ENCODE measurements at places on chromosomes 16 and 17.

DNA sequence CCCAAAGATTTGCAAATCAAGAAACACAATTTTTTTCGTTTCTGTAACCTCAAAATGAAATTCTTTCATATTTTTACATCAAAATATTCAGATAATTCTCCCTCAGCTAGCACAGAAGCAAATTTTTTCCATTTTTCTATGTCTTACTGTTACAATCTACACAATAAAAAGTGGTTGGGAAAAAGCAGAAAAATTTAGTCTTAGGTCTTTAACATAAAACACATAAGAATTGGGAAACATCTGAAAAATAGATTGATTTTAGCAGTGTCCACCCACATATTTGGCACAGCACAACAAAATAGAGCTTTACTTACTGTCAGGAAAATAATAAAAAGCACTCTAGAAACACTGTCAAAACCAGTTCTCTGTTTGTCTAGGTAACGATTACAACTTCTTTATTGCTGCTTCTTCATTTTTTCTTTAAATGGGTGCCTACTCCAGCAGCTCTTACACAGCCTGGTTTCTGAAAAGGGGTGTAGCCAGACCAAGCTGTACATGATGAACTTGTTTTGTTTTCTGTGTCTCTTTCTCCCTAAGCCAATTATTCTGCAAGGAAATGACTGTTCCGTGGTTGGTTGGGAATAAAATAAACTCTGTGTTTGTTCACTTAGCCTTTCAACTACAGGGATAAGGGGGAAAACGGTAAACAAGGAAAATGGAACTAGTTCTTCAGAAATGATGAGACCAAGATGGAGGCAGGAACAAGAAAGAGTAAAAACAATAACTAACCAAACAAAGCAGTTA, at the start of gene ABCA6:
ABCA6 (minus strand) TSS at position 465 of the 744 bp plus-strand sequence. CDS start 1,192 bp downstream, outside the sequence.
- no peak for DNase-seq

GRCh38 chr17:39009581-39010001, 42.4 kb upstream of the FBXO47 start:
- no peak for DNase-seq

DNA sequence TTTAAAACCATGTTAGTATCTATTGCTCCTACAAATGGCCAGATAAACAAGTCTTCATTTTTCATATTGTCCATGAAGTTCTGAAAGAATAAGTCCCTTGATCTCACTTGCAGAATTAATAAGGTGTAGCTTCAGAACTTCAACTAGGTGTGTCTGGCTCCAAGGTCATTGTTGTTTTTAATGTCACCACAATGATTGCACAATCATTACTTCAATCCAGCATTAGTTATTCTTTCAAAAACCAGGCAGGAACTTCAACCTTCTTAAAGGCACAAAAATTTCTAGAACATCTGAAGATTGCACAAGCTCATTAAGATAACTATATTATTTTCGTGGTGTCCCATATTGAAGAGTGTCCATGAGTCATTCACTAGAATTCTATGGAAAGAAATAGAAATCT, 1386.4 kb downstream of the CDH11 start:
- DNase-seq, result no peak

DNA sequence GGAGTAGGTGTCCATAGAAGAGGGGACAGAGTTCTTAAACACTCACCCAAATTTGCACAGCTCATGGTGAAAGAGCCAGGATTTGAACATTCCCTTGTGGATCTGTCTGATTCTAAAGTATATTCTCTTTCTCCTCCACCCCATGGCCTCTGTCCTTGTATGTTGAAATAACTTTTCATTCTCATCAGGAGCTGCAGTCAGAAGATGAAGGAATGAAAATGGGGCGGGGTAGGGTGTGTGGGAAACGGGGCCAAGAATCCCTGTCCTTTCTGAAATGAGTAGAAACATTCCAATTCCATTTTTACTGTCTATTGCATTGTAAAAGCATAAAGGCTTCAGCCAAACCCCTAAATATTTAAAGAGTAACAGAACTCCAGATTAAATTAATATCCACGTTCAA, 42.8 kb downstream of the NOG start:
- no peak for DNase-seq

DNA sequence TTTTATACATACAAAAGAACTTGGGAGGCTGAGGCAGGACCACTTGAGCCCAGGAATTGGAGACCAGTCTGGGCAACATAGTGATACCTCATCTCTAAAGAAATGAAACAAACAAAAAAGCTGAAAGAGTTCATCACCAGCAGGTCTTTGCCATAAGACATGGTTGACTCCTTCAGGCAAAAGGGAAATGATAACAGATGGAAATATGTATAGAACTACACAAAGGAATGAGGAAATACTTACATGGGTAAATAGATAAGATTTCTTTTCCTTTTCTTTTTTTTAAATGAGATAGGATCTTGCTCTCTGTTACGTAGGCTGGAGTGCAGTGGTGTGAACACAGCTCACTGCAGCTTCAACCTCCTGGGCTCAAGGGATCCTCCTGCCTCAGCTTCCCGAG, 165.3 kb downstream of the PARN start:
- no peak for DNase-seq

- DNase-seq, result no peak
These were observed 14.4 kb downstream of the CUEDC1 start for GRCh38 chr17:57940653-57941329.

- DNase-seq, result no peak
These were observed 13.7 kb upstream of the NAGLU start for GRCh38 chr17:42522263-42522790.

GRCh38 chr17:42783791-42784138, 3.4 kb downstream of the WNK4 start:
- DNase-seq, result no peak

DNA sequence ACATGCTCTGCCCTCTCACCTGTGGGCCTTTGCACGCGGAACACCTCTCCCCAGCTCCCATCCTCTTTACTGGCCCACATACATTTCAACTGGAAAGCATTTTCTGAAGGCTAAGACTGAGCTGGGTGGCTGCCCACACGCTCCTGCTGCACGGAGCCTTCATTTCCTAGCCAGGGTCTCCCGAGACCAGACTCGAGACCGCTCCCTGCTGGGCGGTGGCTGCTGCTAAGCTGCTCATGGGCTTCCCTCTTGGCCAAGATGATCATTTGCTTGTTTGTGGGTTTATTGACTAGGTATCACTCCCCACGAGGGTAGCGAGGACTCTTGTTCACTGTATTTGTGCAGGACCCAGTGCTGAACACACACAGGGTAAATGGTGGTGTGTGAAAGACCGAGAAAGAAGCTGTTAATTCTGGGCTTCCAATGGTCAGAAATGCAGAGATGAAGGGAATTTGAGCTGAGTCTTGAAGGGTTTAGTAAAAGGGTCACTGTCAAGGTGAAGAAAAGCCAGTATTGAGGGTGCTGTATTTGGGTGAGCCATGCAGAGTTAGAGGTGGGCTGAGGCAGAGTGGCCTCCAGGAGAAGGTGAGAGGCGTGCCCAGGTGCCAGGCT, 907 bp downstream of the TRAPPC2L start:
- peak; percentile 99 for DNase-seq

DNA sequence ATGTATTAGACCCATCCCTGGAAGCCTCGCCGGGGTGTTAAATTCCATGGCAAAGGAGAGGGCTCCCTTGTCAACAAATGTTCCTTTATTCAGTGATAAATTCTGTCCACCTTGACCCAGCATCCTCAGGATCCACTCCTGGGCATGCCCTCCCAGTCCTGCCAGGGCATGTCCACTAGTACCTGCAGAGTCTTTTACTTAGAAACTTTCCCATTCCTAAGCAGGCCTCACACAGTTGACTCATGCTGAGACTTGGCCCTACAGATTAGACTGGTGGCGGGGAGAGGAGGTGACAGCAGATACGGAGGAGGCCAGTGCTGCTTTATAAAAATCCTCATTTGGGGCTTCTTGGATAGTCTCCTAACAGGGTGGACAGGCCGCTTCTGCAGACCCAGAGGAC, 88.8 kb downstream of the CYLD start:
- DNase-seq, result no peak

DNA sequence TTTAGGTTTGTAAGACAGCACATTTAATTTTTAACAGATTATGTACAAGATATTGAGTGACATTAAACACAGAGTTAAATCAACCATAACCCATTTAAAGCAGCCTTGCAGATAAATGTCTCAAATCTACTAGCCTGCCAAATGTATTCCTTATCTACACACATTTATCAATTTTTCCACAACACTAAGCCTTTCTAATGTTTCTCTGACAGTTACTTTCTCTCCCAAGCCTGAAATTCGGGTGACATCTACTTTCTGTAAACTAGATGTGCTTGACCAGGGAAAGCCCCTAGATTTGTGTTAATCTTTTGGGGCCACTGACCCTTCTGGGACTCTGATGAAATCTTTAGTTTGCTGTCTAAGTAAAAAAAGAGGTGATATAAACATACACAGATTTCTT, 69.0 kb downstream of the CDH13 start:
- DNase-seq, result no peak

DNA sequence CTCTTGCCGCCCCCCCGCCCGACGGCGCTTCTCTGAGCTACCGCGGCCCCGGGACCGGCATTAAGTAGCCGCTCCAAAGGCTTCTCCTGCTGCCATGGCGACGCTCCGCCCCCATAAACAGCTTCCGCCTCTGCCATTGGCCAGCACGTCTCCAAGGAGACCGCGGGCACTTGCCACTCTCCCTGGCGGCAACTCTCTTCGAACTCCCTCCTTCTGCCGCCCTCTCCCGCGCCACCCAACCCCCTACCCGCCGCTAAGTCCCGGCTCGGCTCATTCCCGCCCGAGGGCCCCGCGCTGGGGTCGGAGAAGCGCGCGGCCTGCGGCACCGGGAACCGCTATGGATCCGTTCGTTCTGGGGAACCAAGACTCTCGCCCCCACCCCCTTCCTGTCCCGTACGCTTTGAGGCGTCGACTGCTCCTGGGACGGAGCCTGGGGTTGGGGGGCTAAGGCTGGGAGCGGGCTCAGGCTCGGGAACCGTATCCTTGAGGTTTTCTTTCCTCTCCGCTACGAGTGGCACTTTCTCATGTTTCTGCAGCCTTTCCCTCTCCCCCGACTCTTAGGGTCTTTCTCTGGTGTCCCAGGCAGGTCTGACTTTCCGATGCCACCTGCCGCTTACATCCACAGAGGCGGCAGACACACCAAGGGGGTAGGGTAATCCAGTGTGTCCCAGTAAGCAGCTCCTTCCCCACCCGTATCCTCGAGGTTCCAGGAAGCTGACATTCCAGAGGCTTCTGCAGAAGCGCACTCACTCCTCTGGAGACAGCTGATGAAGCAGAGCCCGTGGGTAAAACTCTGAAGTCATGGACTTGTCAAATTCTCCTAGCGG, at the start of gene FOXJ1:
FOXJ1 (minus strand) TSS at position 34 of the 827 bp plus-strand sequence. CDS start 850 bp downstream, outside the sequence.
- DNase-seq, result peak; percentile 99

- DNase-seq, result no peak
These were observed 16.6 kb upstream of the RNF135 start for GRCh38 chr17:30954046-30954830.

DNA sequence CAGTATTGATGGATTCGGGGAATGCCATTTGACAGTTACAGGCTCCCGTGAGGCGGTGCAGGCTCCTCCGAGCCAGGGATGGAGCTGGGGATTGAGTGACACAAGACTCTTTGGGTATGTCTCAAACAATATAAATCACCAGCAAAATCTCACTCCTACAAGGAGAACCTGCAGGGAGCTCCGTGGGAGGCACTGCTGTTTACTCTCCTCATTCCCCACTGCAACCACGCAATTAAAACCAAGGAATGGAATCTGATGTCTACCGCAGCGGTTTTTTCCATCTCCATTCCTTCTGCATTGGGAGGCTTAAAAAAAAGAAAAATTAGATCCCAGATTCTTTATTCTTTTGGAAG, 157.9 kb downstream of the WWOX start:
- no peak for DNase-seq

GRCh38 chr16:24526701-24527495, 12.5 kb upstream of the RBBP6 start:
- no peak for DNase-seq

GRCh38 chr17:69696650-69697049, 282.2 kb downstream of the MAP2K6 start:
- no peak for DNase-seq

DNA sequence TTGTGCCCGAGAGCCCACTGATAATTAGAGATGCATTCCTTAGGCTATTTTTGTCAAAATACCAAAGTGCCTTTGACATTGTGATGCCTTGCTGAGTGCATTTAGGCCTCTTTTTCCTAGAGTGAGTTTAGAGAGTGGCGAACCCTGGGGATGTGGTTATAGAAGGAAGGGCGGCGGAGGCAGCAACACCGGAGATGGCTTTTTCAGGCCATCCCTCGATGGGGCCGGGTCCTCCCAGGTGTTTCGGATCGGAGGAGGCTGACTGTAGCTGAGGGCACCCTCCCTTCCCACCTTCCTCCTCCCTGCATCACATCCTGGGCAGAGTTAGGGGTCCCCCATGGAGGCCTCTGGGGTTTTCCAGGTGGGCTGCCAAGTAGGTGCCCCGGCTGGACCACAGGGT, 6.6 kb upstream of the SNAI3 start:
- DNase-seq, result no peak

DNA sequence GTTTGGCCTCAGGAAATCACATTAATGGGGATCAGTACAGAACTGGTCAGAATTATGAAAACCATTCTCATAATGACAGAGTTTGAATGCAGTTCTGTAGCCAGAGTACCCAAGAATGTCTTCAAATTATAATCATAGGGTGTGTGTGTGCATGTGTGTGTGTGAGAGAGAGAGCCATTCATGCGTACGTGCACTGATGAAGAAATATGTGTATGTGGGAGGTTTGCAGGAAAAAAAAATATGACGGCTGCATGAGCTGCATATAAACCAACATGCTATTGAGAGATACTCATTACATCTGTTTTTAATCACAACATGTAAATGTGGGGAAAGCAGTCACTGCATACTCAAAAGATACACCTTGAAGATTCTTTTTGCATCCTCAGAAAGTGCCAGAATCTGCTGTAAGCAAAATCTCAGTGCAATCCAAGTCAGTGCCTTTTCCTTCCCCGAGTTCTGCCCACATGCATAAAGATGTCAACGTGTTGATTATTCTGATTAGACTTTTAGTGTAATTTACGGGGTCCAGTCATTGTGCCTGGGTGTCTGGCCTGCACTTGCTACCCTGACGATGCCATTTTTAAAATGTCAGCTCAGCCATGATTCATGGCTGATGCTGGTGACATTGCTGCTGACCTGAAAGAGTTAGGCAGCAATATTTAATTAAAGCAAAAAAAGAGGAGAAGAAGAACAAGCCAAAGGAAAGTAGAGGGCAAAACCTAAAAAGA, 378.7 kb upstream of the ZFHX3 start:
- DNase-seq, result no peak

GRCh38 chr17:30921544-30922196, at the start of gene ADAP2:
Gene ADAP2, plus strand, starts transcription at chr17:30921945. Its CDS starts 70 bp downstream, at chr17:30922015.
- DNase-seq, result peak; percentile 53

DNA sequence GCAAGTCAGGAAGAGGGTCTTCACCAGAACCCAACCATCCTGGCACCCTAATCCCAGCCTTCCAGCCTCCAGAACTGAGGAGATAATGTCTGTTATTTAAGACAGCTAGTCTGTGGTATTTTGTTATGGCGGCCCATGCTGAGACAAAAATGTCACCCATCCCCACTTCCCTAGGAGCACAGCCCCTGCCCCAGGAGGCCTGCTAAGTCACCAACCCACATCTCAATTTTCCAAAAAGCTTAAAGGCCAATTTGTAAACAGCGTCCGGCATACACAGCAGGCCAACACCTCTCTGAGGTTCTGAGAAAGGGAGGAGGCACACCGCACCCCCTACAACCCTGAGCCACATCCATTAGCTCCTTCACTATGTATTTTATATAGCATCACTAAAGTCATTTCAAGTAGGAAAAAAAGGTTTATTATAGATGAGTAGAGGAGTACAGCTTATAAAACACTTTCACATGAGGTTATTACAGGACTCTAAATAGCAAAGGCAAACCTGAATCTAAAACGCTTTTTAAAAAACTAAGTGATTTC, 6.9 kb downstream of the TMEM170A start:
- no peak for DNase-seq

- peak; percentile 63 for DNase-seq
These were observed 11.9 kb upstream of the COL1A1 start for GRCh38 chr17:50213026-50214022.

Data from HuH-7 (cell line).